ENCODE measurements at places on chromosomes 3 and 15. TPM values are rescaled to one million over a fixed set of nuclear protein-coding genes. Genes with fewer than 3 reads are reported as not detected.

GRCh38 chr15:97234851-97235610, 725.5 kb upstream of the ARRDC4 start:
- DNase-seq = no peak

DNA sequence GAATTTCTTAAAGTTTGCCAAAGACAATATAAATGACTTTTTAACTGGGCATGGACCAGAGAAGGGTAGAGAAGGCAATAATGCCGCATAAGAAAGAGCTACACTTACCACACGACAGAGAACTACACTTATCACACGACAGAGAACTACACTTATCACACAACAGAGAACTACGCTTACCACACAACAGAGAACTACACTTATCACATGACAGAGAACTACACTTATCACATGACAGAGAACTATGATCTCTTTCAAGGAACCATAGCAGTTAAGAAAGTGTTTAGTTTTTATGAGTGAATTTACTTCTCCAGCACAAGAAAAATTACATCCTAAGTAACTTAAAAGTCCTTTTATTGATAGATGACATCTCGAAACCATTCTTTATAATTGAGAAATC, 32.0 kb downstream of the DCUN1D1 start:
- DNase-seq = no peak

- no peak for DNase-seq
These were observed 218.2 kb upstream of the UBE2E1 start for GRCh38 chr3:23587513-23587912.

DNA sequence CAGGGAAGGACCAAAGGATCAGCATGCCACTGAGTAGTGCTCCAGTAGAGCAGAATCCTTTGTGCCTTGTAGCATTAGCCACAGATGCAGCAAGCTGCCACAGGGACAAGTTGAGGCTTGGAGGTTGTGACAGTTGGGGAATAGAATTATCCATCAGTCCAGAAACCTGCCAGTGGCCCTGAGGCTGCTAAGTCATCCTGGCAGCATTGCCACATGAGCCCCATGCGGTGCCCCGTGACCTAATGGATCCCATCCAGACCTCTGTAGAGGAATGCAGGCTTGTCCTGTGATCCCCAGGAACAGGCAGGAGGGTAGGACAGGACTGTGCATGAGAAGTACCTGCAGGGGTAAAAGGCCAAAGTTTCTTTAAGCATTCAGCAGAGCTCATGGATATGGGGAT, 51.7 kb downstream of the BOC start:
- no peak for DNase-seq

- DNase-seq = no peak
These were observed 3.2 kb upstream of the CNOT10 start for GRCh38 chr3:32681811-32682210.

ADPGK gene
- total RNA-seq = 81.2 TPM

GRCh38 chr3:172527306-172527705, 4.1 kb upstream of the TNFSF10 start:
- no peak for DNase-seq

IL17RB gene
- total RNA-seq = not detected

- no peak for DNase-seq
These were observed 111.8 kb upstream of the TLE3 start for GRCh38 chr15:70209499-70209898.

All from thoracic aorta (tissue), 2 donors.